ENCODE measurements at places on chromosomes 5 and 9.
A peak's percentile ranks its signal among the peaks of the same experiment; 100 is the strongest.

- DNase-seq: no peak
These were observed 77.1 kb downstream of the GOLPH3 start for GRCh38 chr5:32096891-32097595.

DNA sequence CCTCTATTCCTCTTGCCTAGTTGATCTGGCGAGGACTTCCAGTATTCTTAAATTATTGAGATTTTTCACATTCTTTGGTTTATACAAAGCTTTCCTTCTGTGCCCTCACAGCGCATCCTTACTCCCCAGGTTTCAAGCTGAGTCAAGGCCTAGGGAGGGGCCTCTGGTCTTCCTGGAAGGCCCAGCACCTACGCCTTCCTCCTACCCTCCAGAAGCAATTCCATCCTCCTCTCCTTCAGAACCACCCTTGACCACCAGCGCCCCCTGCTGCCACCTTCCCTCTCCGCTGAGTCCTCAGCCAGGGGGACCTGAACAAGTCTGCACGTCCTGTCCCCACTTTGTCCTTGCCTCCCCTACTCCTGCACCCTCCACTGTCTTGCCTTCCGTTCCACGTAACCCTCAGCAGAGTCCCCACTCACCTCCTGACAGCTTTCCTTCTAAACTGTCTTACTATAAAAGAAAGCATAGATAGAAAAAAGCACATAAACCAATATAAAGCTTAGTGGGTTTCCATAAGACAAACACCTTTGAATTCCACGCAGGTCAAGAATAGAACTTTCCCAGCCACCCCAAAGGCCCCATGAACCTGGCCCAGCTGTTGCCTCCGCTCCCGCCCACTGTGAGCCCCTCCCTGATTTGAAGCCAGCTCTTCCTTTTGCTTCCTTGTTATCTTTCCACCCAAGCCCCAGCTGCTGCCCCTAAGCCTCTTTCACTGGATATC lies 63.0 kb upstream of the CTSL start:
- DNase-seq: peak; percentile 84

DNA sequence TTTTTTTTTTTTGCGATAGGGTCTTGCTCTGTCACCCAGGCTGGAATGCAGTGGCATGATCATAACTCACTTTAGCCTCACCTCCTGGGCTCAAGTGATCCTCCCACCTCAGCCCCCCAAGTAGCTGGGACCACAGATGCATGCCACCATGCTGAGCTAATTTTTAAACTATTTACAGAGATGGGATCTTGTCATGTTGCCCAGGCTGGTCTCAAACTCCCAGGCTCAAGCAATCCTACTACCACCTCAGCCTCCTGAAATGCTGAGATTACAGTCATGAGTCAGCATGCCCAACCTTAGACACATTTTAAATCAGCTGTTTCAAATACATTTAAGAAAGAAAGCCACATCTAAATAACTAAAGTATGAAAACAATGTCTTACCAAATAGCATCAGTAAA lies 439.0 kb downstream of the EBF1 start:
- peak; percentile 25 for DNase-seq

DNA sequence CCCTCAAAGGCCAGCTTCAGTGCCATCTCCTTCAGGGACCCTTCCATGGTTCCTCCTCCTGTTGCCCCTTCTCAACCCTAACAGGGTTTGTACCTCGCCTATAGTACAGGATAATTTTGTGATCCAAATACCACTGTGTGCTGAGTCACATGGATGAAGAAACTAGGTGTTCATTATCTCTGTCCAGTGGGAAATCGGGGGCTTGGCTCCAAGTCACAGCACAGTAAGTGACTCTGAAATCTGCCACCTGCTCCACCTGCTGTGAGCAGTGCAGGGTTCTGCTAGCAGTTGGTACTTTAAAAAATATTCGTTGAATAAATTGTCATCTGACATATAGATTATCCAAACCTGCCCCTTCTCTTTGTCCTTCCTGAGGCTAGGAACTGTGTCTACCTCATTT lies 123.2 kb upstream of the OTULINL start:
- no peak for DNase-seq
